Airway epithelial cell (primary cell): ENCODE measurements at places on chromosomes 7 and 10. TPM values are rescaled to one million over a fixed set of nuclear protein-coding genes. Genes with fewer than 3 reads are reported as not detected.

The DYDC2 gene
- not detected in 2 replicates for total RNA-seq

The NEUROG3 gene
- total RNA-seq, result not detected in 2 replicates

The CYP26C1 gene
- total RNA-seq, result not detected in 2 replicates

The PNLIP gene
- total RNA-seq, result not detected in 2 replicates

The SUN3 gene
- not detected in 2 replicates for total RNA-seq

The AQP1 gene
- total RNA-seq, result not detected in 2 replicates

The ZDHHC6 gene
- 11.8 and 13.8 TPM in 2 replicates for total RNA-seq

The GPRIN2 gene
- 1.6 and 4.3 TPM in 2 replicates for total RNA-seq

The PCLO gene
- 3.1 and 3.7 TPM in 2 replicates for total RNA-seq
